D341Med (cell line): ENCODE measurements at places on chromosomes 1 and 21.
A peak's percentile ranks its signal among the peaks of the same experiment; 100 is the strongest.

- DNase-seq = no peak
Observed at GRCh38 chr1:13228343-13228781, 2.4 kb upstream of the PRAMEF18 start.

DNA sequence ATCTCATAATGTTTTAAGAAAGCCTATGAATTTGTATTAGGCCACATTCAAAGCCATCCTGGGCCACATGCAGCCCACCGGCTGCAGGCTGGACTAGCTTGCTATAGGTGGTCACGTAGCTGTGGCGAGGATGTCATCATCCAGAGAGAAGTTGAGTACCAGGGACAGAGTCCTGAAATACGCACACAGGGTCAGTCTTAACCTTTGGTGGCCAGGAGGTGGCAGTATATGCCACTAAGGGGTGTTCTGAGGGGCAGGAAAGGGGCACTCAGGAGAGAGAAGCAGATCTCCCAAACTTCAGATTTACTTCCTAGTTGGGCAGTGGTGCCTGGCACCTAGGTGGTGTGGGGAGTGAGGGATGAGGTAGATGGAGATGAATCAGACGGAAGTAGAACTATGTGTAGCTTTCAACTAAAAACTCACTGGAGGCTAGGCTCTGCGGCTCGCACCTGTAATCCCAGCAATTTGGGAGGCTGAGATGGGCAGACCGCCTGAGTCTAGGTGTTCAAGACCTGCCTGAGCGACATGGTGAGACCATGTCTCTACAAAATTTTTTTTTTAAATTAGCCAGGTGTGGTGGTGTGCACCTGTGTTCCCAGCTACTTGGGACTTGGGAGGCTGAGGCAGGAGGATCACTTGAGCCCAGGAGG lies 16.3 kb upstream of the CDK18 start:
- peak; percentile 82 for DNase-seq

- DNase-seq = no peak
Observed at GRCh38 chr1:230487773-230488428, 61.8 kb upstream of the PGBD5 start.

DNA sequence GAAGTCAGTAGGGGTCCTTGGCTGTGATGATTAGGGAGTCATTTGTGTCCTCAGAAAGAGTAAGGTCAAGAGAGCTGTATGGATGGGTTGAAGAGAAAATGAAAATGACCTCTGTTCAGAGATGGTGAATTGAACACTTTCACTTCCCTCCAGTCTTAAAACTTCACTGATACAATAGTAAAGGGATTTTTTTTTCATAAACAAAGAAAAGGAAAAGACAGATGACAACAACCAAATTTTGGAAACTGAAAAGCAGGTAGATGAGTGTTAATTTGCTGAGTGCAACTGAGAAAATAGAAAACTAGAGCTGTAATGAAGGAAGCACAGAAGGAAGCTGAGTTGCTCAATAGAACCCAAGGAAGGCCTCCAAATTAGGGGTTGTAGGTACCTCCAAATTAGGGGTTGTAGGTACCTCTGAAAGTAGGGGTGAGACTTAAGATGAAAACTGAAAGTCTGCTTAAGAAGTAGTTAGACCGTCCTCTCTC lies 14.8 kb upstream of the S1PR1 start:
- DNase-seq = no peak
